Iris pigment epithelial cell (primary cell): ENCODE measurements at places on chromosomes 6 and 20.

- no peak for DNase-seq
Measured at GRCh38 chr20:47754388-47754715, 30.9 kb downstream of the SULF2 start.

GRCh38 chr20:2694008-2694471 lies 1.5 kb downstream of the EBF4 start:
- no peak for DNase-seq

GRCh38 chr20:37242503-37242902 lies 19.1 kb downstream of the GHRH start:
- no peak for DNase-seq

- DNase-seq: no peak
Measured at GRCh38 chr20:60035-60918, 27.2 kb upstream of the DEFB125 start.

DNA sequence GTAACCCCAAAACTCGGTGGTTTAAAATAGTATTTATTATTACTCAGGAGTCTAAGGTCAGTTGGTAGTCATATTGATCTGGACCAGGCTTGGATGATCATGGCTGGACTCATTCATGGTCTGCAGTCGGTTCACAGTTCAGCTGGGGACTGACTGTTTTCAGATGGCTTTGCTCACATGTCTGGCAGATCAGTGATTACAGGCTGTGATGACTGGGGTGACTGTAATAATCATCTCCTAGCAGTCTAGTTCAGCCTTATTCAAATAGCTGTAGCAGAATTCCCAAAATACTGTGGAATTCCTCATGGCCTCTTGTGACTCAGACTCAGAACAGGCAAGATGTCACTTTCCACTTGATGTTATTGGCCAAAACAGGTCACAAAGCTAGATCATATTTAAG lies 16.4 kb upstream of the NT5DC1 start:
- DNase-seq: no peak

DNA sequence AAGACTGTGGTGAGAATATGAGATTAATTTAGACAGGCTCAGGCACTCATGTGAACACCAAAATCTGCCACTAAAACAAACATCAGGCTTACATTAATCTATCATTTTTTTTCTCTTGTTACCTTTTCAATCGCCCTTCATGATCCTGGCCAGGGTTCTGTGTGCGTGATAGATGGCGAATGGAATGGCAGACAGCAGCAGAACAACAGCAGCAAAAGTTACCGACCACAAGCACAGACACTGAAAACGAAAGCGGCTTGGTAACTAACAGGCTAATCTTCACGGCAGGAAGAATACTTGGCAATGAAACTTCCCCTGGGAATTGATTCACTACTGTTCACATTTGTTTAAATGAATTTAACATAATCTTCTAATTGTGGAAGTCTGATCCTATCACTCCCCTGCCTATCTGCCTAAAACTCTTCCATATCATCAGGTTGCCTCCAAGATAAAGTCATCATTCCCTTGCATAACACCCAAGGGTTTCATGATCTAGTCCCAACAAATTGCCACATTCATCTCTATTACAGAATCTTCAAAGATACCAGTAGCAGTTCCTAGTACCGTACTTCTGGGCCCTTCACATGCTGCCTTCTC lies 28.7 kb downstream of the PTPRK start:
- peak; percentile 60 for DNase-seq

GRCh38 chr6:136783495-136784270 lies 8.6 kb downstream of the MAP3K5 start:
- no peak for DNase-seq

GRCh38 chr6:53041356-53041755 lies 23.8 kb upstream of the FBXO9 start:
- peak; percentile 77 for DNase-seq

DNA sequence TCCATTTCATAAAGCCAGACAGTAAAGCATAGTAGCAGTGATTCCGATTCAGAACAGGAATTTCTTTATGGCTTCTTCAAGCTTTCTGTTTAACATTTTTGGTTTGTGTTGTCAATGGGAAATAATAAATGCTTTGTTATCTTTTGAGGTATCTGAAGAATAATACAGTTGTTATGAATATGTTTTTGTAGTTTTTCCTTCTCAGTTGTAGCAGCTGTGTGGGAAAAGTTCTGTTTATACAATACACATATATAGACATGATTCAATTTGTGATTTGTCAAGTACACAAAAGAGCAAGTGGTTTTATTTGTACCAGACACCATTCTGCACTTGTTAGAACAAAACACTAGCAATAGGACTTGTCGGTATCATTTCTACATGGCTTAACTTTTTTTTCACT lies 96.6 kb downstream of the CDYL start:
- DNase-seq: peak; percentile 30

GRCh38 chr20:63972312-63973159 lies 2.8 kb upstream of the ZNF512B start:
- DNase-seq: no peak

DNA sequence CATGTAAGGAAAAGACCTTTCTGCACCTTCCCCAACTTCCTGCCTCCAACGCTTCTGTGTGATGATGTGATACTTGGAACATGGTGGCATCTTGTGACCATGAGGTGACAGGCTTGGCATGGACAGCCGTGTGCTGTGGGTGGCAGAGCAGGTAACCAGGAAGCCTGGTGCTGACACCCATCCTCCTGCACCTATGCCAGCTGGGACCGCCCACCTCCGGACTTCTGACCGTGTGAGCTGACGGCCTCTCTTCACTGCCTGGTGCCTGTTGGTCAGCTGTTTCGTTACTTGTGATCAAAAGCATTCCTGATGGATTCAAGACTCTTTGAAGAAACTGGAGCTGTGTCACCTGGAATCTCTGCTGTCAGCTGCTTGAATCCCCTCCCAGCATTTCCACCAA lies 70.3 kb downstream of the TMEM242 start:
- no peak for DNase-seq

DNA sequence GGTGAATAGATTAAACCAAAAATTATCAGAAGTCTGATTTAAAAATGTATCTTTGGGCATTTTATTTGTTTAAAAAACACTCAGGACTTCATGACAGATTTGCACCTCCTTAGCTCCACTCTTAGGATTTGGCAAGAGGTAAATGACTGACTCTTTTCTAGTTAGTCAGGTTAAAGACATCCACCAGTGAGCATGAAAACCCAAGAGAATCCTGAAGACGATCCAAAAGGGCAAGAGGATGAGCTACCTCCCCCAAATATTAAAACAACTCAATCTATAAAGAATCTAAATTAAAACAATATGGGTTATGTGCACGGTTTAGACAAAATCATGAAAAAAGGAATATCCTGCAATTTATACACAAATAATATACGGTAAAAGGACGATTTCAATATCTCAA lies 89.4 kb upstream of the OPRM1 start:
- no peak for DNase-seq

GRCh38 chr6:150846641-150847040 lies 18.9 kb upstream of the MTHFD1L start:
- peak; percentile 36 for DNase-seq

DNA sequence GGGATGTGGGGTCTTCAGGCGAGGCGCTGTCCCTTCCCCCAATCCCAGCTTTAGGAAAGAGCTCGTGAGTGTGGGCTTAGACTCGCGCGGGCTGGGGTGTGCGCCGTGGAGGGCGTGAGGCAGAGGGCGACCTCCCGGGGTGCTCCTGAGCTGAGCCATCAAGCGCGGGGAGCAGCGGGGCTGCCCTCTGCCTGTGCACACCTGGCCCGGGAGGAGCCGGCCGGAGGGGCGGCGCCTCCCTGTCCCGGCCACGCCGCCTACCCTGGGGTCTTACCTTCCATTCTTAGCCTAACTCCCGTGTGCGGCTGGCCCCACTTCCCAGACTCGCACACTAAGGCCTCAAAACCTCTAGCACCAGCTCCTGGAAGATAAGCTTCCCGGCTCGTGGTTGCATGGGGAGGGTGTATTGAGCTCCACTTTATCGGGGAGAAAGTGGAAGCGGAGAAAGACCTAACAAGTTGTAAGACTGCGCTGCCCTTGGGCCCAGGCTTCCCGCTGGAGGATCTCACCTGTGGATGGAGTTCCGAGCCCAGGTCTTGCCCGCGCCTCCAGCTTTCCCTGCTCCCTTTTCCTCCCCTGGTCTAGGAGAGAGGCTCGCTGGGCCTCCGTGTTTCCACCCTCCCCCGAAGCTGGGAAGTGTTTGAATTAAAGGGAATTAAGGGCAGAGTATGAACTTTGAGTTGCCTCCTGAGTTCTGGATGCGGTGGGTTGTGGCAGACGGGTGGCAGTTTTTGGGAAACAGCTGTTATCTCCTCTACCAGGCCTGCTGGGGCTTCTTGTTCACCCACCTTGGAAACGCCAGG lies 1.2 kb downstream of the DNMT3B start:
- no peak for DNase-seq

- no peak for DNase-seq
Measured at GRCh38 chr20:3167738-3168078, 5.6 kb downstream of the LZTS3 start.

- DNase-seq: no peak
Measured at GRCh38 chr6:88814909-88815308, 148.5 kb downstream of the RNGTT start.

DNA sequence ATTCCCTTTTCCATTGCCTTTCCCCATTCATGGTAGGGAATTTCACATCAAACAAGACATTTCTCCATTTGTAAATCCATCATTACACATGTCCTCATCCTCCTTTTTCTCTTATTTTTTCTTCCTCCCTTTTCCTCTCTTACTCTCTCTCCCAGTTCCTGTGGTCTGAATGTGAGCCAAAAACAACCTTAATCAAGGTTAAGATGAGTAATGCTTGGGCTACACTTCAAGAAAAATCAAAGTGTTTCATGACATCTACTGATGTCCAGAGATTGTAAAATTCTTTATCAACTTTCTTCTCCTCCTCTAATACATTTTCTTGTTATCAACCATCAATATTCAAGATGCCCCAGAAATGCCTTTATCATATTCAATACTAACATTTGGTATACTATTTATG lies 208.0 kb upstream of the PRND start:
- DNase-seq: peak; percentile 94

- DNase-seq: no peak
Measured at GRCh38 chr6:53630533-53631226, 34.9 kb downstream of the KLHL31 start.

DNA sequence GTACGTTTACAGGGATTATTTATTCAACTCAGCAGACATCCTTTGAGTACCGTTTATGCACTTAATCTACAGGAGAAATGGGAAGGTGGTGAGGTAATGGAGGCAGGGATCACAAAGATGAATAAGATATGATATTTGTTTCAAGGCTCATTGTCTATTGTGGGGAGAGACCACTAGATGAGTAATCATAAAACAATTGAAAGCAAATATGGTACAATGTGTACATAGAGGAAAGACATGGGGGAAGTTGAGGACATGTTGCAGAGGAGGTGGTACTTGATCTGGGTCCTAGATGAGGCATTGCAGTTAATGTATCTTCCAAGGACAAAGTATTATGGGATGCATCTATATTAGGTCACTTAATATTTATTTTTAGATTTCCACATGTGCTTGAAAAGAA lies 13.7 kb upstream of the CDC5L start:
- peak; percentile 8 for DNase-seq

GRCh38 chr6:79240509-79240908 lies 6.0 kb upstream of the HMGN3 start:
- peak; percentile 23 for DNase-seq

DNA sequence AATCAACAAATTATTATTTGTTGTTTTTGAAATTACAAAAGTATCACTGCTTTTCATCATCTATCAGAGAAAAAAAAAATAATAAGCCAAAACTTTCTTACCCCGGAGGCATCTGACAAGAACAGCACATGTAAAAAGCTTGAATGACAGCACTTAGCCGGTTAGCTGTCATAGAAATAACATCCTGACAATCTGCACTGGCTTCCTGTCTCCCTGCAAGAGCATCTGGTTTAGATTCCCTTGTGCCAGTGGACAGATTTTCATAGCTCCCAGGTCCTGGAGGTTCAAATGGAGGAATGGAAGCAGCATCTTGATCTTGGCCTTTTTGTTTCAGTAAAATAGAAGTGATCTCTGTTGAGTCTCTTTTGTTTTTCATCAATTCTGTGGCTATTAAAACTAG lies 74.8 kb downstream of the HACE1 start:
- peak; percentile 61 for DNase-seq

GRCh38 chr6:163122365-163122764 lies 292.2 kb upstream of the QKI start:
- no peak for DNase-seq
